ENCODE measurements at places on chromosomes 4 and X. TPM values are rescaled to one million over a fixed set of nuclear protein-coding genes. Genes with fewer than 3 reads are reported as not detected.

DNA sequence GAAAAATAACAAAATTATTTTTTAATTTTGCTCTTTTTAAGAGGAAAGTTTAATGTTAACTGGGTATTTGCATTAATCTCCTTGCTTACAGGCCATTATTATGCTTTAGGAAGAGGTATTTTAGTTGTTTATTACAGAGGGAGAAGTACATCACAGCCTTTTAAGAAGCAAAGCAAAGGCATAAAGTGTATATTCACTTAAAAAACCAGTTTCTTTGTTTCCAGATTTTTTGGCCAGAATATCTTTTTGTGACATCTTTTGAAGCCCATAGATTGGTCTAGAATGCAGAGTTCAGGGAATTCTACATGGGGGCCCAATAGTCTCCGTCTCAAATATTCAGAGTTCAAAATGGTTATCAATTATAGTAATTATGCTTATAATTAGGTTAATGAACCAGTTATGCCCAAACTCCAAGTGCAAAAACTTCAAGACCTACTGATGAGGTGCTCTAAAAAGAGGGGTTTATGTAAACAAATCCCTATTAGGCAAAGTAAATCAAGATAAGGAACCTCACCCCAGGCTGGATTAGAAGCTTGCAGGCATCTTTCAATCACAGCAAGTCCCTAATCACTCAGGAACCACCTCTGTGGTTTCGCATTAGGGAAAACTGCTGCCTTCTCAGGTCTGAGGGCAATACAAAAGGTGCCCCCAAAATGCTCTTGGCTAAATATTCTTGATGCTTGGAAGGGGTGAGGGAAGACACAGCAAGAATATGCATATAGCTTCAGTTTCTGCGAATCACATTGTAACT is 1.4 kb downstream of the CXXC4 start:
- peak; percentile 21 for DNase-seq

DNA sequence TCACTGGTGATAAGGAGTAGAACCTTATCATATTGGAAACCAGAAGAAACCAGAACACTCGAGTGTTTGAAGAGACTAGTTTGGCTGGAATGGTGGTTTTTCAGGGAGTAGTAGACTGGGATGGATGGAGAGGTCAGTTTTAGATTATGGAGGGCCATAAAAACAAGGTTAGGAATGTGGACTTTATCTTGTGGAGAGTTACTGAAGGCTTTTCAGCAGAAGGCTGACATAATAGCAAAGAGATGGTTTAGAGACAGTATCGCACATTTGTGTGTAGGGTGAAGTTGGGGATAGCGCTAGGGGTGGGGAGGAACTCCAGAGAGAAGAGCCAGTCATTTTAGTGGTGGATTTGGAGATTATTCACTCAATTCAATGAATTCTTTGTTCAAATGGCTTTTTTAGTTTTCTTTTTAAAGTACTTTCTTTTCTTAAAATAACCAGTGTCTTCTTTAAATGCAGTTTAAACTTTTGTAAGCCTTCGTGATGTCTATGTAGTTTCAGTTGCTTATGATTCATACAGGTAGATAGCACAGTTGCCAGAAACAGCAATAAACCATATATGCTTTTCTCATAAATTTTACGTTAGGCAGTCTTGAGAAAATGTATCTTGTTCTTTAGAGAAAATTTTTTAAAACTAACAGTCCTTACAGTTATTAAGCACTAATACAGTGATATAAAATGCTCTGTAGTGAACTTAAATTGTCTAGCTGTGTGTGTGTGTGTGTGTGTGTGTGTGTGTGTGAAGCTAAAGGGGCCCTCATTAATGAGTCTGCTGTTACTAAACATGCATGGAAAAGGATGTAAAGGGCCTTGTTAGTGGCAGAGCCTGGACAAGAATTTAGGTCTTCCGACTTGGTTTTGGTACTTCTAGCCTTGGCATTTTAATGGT is 3.8 kb downstream of the ARHGAP10 start:
- DNase-seq: no peak

DNA sequence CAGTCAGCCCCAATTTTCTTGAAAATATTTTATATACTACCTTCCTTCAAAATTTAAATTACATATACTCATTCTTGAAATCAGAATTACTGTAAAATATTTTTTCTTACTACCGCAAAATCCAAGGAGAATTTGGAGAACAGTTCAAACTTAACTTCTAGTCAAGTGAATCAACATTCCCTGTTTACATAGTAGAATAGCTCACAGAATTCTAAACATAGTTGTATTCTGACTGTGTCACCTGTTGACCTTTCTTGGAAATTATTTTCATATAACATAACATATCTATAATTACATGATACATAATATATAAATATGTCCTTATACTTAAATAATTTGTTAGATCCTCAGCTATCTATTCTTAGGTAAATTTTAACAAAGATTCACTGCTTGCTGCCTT is 31.0 kb upstream of the FGF5 start:
- DNase-seq: no peak

DNA sequence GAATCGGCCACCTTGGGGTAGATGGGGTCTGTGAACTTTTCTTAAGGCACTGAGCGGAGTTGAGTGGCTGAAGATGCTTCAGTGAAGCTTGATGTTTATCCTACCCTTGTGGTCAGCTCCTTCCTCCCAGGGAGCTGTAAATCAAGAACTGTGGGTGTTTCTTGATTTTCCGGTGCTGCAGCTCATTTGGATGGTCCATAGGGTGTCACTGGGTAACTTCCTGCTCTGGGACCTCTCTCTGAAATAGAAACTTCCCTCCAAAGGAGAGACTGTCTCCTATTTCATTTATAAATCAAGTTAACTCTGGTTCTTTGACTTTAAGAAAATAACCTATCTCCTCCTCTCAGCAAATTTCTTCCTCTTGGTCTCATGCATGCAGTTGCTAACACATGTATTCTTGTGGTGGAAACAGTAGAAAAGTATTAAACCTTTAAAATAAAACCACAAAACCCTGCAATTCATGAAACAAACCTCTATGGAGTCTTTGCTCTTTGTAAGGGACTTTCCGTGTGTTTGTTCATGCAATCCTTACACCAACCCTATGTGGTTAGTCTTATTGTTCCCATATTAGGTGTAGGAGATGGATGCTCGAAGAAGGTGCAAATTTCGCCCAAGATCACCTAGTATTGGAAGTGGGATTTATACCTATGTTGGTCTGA is 110.3 kb downstream of the SHROOM3 start:
- DNase-seq: no peak

GRCh38 chr4:182507805-182508204 is 264.6 kb downstream of the TENM3 start:
- no peak for DNase-seq

GRCh38 chr4:25527034-25527433 is 128.6 kb upstream of the SLC34A2 start:
- no peak for DNase-seq

GRCh38 chr4:40909363-40909876 is 159.7 kb downstream of the NSUN7 start:
- peak; percentile 8 for DNase-seq

GRCh38 chrX:153667956-153668396 is 5.6 kb downstream of the PNCK start:
- DNase-seq: peak; percentile 92

- no peak for DNase-seq
These were observed 82.7 kb downstream of the MXRA5 start for GRCh38 chrX:3263681-3264126.

- DNase-seq: no peak
These were observed 62.0 kb downstream of the APOOL start for GRCh38 chrX:85065512-85066198.

DNA sequence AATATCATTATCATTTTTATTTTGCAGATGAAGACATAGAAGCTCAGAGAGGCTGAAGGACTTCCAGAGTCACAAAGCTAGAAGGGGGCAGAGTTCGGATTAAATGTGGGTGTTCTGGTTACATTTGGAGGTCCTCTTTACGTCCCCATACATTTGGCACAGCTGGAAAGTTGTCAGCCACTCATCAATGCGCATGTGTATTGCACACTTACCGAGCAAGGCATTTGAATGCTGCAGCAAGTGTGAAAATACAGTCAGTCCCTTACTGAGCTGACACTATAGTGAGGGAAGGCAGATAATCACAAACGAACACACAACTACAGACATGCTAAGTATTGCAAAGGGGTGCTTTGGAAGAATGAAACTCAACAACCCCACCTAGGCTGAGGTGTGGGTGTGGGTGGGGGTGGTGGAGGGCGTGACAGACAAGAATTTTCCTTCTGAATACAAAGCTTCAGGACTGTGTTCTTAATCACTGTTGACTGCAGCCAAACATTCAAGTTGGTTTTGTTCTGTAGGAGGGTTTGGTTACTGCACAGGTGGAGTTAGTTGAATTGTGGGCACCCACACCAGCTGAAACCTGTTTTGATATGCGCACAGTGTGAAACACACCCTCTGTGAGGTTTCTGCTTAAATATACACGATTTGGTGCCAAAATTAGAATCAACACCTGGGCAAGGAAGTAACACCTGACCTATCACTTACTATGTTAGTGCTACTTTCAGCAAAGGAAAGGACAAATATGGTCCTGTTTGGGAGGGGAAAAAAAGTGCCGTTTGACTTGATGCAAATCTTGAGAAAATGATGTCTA is 72.4 kb downstream of the COQ2 start:
- peak; percentile 64 for DNase-seq

DNA sequence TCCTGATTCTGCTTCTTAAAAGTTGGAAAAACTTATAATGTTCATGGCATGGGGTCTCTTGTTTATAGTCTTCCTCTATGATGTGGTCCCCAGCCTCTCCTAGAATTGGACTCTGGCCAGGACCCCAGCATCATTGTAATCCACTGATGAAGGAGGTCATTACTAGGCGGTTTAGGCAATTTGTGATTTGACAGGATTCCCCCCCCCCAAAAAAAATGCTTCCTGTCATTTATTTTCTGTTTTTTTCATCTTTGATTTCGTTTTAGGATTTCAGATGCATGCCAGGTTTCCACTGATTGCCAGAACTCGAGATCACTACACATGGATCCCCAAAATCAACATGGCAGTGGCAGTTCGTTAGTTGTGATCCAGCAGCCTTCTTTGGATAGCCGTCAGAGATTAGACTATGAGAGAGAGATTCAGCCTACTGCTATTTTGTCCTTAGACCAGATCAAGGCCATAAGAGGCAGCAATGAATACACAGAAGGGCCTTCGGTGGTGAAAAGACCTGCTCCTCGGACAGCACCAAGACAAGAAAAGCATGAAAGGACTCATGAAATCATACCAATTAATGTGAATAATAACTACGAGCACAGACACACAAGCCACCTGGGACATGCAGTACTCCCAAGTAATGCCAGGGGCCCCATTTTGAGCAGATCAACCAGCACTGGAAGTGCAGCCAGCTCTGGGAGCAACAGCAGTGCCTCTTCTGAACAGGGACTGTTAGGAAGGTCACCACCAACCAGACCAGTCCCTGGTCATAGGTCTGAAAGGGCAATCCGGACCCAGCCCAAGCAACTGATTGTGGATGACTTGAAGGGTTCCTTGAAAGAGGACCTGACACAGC is 4.9 kb downstream of the SPRY1 start:
- DNase-seq: no peak

GRCh38 chrX:20829665-20830491 is 544.3 kb upstream of the CNKSR2 start:
- peak; percentile 82 for DNase-seq

DNA sequence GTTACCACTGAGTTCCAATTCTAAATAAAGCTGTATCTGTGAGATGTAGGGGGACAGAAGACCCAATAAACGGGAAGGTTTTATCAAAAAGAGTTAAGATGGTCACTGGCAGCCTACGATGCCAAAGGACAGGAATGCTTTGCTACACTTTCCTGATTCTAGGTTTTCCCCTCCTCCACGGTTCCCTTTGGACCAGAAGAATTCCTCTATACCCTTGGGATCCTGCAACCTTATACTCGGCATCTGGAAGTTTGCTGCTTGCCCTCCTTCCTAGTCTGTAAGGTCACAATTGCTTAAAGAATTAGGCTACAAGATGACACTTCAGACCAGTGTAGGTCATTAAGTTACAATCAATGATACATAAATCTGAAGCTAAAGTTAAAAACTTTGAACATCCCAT is 64.3 kb downstream of the SCML2 start:
- DNase-seq: no peak

DNA sequence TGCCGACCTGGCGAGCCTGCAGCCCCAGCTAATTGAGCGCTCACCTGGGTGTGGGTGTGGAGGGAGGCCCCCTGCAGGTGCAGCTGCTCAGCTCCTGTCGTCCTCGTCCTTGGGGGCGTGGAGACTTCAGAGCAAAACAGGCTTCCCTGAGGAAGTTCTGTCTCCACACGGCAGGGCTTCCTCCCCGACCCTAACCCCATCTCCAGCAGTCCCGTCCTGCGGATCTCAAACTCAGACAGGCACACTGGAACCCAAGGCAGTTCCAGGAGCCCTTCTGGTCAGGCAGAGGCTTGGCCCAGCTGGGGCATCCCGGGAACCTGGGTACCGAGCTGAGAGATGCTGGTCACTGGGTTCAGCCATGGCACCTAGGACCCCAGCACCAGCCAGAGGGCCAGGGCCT is 24.4 kb downstream of the TACC3 start:
- DNase-seq: no peak

- no peak for DNase-seq
These were observed 125.9 kb downstream of the CHRNA9 start for GRCh38 chr4:40461062-40461461.

GRCh38 chr4:47536966-47537365 is 51.9 kb downstream of the ATP10D start:
- DNase-seq: no peak

GRCh38 chrX:85619962-85620361 is 240.5 kb upstream of the POF1B start:
- DNase-seq: no peak

GRCh38 chrX:46666831-46667230 is 92.1 kb downstream of the SLC9A7 start:
- DNase-seq: peak; percentile 27

- DNase-seq: no peak
These were observed 24.7 kb upstream of the CXCL8 start for GRCh38 chr4:73715659-73716058.

DNA sequence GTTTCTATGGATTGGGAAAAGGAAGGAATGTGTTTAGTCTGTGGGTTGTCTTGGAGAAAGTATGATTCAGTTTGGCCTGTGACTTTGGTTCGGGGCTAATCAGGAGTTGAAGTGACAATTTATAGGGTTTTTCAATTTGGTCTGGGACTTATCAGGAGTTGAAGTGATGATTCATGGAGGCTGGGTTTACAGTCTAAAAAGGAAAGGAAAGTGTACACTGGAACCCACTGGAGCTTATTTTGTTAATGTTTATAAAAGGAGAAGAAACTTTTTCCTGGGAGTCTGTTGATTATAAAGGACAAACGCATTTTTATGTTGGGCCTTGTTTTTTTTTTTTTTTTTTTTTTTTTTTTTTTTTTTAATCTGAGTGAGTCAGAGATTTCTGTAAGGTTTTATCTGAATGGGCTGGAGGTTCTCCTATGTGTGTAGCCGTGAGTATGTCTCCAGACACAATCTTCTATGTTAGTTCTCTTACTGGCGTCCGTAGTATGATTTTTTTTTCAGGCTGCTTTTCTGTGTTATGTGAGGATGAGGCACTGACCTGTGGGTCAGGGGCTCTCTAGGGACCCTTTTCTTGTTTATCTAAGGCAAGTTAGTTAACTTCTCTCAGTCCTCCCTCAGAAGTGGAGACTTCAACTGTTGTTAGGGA is 33.0 kb upstream of the RAB9B start:
- DNase-seq: no peak

The H2BW1 gene
- not detected for total RNA-seq

The TCEAL9 gene
- 33.9 TPM for total RNA-seq

The CWH43 gene
- 4.2 TPM for total RNA-seq

The FAM241A gene
- 2.8 TPM for total RNA-seq

The ZNF595 gene
- total RNA-seq: 14.4 TPM

The S100P gene
- 34.2 TPM for total RNA-seq

The ZDHHC9 gene
- 74.6 TPM for total RNA-seq

The SPIN4 gene
- total RNA-seq: 10.1 TPM

The PDE5A gene
- total RNA-seq: 27.6 TPM

The SHISA3 gene
- 13.5 TPM for total RNA-seq

All from lung (tissue), 17 donors.